A549 treated with Hydrocortisone at 1 μM for 4 hours (cell line): ENCODE measurements at places on chromosomes 7 and 10. TPM values are rescaled to one million over a fixed set of nuclear protein-coding genes. Genes with fewer than 3 reads are reported as not detected.

METTL27 gene
- total RNA-seq: 8.2 to 12.9 TPM (median 9.9 TPM) in 5 replicates

PRSS37 gene
- total RNA-seq: not detected in 5 replicates

CCDC136 gene
- total RNA-seq: 1.5 to 2.5 TPM (median 2.2 TPM) in 5 replicates

PIK3AP1 gene
- total RNA-seq: 0.54 to 0.86 TPM (median 0.67 TPM) in 5 replicates

CPXM2 gene
- not detected in 5 replicates for total RNA-seq

VWDE gene
- total RNA-seq: 0.31 to 0.70 TPM (median 0.43 TPM) in 5 replicates

GIMAP4 gene
- total RNA-seq: not detected in 5 replicates

ENTPD1 gene
- total RNA-seq: 0.03 to 0.37 TPM in 2 of 5 replicates, not detected in the others

AGK gene
- total RNA-seq: 26.8 to 39.2 TPM (median 29.6 TPM) in 5 replicates

EBF3 gene
- total RNA-seq: 0.10 to 0.17 TPM (median 0.13 TPM) in 5 replicates

ANXA8L1 gene
- 94.4 to 128 TPM (median 105 TPM) in 5 replicates for total RNA-seq

MUC12 gene
- total RNA-seq: 12.6 to 23.9 TPM (median 19.6 TPM) in 5 replicates

CBX3 gene
- total RNA-seq: 211 to 275 TPM (median 231 TPM) in 5 replicates

GHRHR gene
- total RNA-seq: 0.41 TPM in 1 of 5 replicates, not detected in the others

CNTNAP2 gene
- 0.01 to 0.10 TPM (median 0.02 TPM) in 3 of 5 replicates, not detected in the others for total RNA-seq

BMPER gene
- 4.2 to 8.5 TPM (median 4.4 TPM) in 5 replicates for total RNA-seq

TDRD1 gene
- not detected in 5 replicates for total RNA-seq

AKR1B1 gene
- 2,278 to 2,669 TPM (median 2,540 TPM) in 5 replicates for total RNA-seq

SLC13A1 gene
- not detected in 5 replicates for total RNA-seq

ELAPOR2 gene
- total RNA-seq: 0.07 to 0.22 TPM (median 0.16 TPM) in 4 of 5 replicates, not detected in the other
